ENCODE measurements at places on chromosomes 13 and 19.

- no peak for DNase-seq
Observed at GRCh38 chr19:10763828-10764339, 46.0 kb downstream of the DNM2 start.

- DNase-seq: no peak
Observed at GRCh38 chr13:45207319-45207718, 6.5 kb upstream of the KCTD4 start.

GRCh38 chr13:54018485-54018884, 989.9 kb downstream of the OLFM4 start:
- DNase-seq: no peak

GRCh38 chr13:109778102-109778542, 8.3 kb downstream of the IRS2 start:
- DNase-seq: no peak

DNA sequence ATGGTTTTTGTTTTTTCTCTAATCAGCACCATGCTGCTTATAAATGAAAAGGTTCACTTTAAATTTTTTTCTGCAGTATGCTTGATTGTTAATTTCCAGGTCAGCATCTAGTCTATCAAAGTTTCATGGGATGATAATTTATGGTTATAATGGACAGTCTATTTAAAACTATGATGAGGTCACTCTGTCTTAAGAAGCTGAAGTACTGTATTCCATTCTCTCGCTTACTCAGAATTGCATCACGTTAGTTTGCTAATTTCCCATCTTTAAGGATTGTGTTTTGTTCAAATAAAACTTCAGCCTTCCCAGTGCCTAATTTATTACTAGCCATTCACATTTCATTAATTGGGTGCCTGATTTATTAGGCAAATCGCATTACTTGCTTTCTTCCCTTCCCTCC, 94.3 kb downstream of the GPC6 start:
- DNase-seq: no peak

DNA sequence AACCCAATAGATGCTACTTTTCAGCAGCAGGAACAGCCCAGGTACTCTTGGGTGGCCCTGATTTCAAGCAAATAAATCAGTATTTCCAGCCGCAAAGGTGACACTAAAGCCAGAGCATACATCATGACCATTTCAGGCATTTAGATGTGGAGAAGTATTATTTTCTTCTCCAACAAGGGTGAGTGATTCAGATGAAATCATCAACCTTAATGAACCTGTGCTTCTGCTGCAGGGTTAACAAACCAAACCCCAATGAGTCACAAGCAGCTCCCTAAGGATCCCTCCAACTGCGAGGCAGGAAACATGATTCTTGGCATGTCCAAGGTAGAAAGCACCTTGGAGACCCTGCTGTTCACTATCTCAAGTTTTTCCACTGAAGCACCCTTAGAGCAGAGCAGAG, 32.7 kb downstream of the MBNL2 start:
- DNase-seq: no peak

DNA sequence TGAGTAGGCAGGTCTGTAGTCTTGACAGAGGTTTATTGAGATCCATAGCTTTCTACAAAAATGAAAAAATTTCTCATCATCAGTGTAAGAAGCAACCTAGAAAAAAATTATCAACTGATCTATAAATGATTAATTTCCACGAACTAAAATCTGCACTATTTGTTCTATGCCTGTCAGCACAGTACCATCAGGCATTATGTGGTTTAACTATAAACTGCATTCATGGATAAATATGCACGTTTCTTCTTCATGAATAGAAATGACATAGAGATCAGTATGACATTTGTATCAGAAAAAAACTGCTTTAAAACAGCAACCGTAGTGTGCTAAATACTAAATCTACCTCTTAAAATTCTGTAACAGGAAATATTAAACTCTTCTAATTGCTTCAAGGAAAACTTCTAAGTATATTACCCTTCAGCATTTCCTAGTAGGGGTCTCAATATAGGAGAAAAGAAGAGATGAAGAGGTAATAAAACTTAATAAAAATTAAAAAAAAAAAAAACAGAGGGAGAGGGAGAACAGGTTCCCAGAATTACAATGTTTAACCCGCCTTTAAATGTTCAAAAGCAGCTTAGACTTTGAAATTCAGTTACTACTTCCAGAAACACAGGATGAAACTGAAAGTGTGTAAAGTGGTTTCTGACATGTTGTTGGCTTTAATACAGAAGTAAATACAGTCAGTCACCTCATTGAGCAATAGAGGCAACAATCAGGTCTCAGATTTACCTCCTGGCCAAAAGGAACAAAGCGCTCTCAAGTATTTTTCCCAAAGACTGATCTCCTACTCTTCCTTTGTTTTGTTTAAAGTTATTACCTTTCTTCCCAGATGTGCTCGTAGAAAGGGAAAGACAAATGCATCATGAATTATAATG, 144.4 kb downstream of the DIAPH3 start:
- no peak for DNase-seq

DNA sequence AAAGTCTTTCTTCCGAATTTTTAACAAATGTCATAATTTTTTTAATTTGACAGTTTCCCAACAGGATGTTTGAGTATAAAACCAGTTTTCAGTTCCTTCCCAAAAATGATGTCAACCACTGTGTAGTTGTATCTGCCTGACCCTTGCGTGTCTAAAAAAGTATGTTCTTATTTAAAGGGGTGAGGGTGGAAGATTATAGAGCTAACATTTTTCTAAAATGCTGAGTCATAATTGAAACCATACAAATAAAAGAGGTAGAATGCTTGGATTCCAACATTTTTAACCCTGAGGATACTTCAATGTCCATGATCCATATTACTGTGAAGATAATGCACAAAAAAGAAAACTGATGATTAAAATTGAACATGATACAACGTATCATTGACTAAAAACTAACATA, 1388.8 kb downstream of the UQCRFS1 start:
- DNase-seq: no peak

- DNase-seq: no peak
Observed at GRCh38 chr13:96011291-96011872, 41.8 kb downstream of the UGGT2 start.

DNA sequence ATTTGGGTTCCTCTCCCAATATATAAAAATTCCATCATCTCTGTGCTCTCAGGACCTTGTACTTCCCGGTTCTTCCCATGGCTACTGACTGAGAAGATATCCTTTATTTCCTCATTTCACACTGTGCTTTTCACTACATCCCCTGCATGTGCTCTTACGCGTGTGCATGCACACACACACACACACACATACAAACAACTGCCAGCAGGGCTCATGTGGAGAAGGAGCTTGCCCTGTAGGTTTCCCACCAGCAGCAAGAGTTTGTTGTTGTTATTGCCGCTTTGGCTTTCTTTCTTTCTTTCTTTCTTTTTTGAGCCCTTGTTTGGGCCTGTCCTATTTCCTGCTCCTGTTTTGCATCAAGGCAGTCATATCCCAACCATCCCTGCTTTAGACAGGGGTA, 43.6 kb downstream of the TEX26 start:
- no peak for DNase-seq

DNA sequence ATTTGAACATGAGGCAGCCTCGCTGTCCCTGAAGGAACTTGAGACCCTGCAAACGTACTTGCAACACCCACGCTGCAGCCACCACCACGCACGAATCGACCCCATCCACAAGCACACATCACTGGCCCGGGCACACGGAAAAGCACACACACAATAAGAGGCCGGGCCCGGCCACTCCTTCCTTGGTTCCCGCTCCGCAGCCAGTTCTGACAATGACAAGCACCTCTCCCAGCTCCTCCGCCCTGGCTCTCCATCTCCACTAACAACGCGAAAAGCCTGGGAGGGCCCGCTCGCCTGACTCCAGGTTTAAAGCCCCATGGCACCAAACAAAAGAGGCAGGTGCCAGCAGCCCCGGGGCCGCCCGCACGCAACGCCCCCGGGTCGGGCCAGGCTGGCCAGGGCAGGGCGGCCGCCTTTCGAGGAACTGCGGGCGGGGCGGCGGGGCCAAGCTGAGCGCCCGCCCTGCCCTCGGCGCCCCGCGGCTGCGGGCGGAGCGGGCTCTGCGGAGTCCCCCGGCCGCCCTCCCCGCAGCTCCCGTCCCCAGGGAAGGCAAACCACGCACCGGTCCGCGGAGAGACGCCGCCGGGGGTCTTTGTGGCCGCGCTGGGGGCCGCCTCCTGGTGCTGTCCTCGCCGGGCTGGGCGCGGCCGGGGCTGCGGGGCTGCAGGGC, 495 bp downstream of the DCLK1 start:
- DNase-seq: no peak

DNA sequence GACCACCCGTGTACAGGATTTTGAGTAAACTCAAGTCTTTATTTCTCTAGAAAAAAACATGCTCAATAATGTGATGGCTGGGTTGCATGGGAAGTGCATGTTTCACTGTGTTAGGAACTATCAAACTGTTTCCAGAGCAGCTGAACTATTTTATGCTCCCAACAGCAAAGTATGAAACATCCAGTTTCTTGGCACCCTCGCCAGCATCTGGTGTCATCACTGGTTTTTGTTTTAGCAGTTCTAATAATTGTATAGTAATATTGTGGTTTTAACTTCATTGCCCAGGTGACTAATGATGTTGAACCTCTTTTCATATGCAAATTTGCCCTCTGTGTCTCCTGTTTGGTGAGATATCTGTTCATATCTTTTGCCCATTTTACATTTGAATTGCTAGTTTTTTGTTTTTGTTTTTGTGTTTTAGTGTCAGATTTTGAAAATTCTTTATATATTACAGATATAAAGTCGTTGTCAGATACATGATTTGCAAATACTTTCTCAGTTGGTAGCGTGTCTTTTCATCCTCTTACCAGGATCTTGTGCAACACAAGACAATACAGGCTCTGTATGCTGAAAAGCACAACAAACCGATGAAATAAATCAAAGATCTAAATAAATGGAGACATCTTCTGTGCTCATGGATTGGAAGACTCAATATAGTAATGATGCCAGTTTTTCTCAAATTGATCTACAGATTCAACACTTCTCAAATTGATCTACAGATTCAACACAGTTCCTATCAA, 87.8 kb downstream of the IPO5 start:
- DNase-seq: no peak

Measured in CD4-positive, alpha-beta T cell treated with Interleukin-4 for 1 hour (primary cell).